Hepatocyte (in vitro differentiated cells): ENCODE measurements at places on chromosomes 2 and 18. TPM values are rescaled to one million over a fixed set of nuclear protein-coding genes. Genes with fewer than 3 reads are reported as not detected.

The ST6GAL2 gene
- 5.9 and 14.4 TPM in 2 replicates for total RNA-seq

The GPR35 gene
- 14.7 and 17.3 TPM in 2 replicates for total RNA-seq

DNA sequence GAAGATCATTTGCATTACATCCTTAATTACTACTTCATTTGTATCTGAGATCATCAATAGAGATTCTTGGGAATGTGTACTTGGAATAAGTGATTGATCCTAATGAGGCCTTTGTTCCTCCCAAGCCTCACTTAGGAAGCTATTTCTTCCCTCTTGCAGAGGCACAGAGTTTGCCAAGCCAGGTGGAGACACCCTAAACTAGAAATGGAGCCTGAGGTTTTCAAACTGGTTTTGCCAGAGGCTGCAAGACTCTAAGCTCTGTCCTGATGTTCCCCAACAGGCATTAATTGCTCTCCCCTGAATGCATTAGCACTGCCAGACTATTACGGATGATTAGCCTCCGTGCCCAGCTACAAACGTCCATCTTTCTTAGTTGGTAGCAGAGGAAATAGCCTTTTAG, 125.2 kb upstream of the LGALSL start:
- no peak overlapping the region for H3K27ac ChIP-seq
- H3K36me3 ChIP-seq, result no peaks in the 10 kb centered on the region
- H3K4me3 ChIP-seq, result no peak overlapping the region

- no peaks in the 10 kb centered on the region for H3K4me1 ChIP-seq
- no peak overlapping the region for H3K4me3 ChIP-seq
- H3K27me3 ChIP-seq, result no peaks in the 10 kb centered on the region
These were observed 614.0 kb upstream of the CRIM1 start for GRCh38 chr2:35741556-35741955.

DNA sequence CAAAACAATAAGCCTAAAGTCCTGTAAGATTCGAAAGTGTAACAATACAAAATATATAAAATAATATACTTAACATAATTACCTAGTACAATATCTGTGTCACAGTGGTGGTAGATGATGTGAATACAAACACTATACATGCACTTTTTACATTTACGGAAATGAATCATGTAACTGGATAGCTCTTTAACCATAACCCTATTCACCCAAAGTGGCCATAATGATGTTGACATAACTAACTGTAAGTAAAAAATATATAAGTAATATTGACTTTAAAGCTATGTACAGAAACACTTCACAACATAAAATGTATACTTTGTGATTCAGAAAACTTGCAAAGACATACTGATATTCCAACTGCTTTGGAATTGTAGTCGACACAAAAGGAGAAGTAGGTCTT, 616.9 kb upstream of the SLC8A1 start:
- H3K4me1 ChIP-seq, result no peaks in the 10 kb centered on the region
- H3K27me3 ChIP-seq, result no peaks in the 10 kb centered on the region
- H3K27ac ChIP-seq, result no peak overlapping the region
- no peaks in the 10 kb centered on the region for H3K36me3 ChIP-seq
- no peak for DNase-seq
